ENCODE measurements at places on chromosomes 1 and 21. TPM values are rescaled to one million over a fixed set of nuclear protein-coding genes. Genes with fewer than 3 reads are reported as not detected.

UTS2 gene
- not detected for total RNA-seq

FMN2 gene
- total RNA-seq, result not detected

EFHD2 gene
- total RNA-seq, result 167 TPM

SOX13 gene
- total RNA-seq, result 6.1 TPM

NKAIN1 gene
- total RNA-seq, result not detected

DUSP10 gene
- 9.1 TPM for total RNA-seq

KIF17 gene
- 0.94 TPM for total RNA-seq

SPRR2B gene
- not detected for total RNA-seq

PCNX2 gene
- 11.2 TPM for total RNA-seq

COL16A1 gene
- 140 TPM for total RNA-seq

AMY2A gene
- not detected for total RNA-seq

CYP4X1 gene
- total RNA-seq, result not detected

AKR7A3 gene
- 0.16 TPM for total RNA-seq
